Stimulated activated CD8-positive, alpha-beta memory T cell treated with anti-CD3 and anti-CD28 coated beads, Interleukin-4, amount 100 ng/mL, for 1 hour (primary cell): ENCODE measurements at places on chromosomes 6 and 20.

GRCh38 chr20:15318682-15319081, 981.3 kb upstream of the FLRT3 start:
- no peak for DNase-seq

GRCh38 chr20:35893942-35894341, 60.4 kb downstream of the SCAND1 start:
- no peak for DNase-seq

- no peak for DNase-seq
Measured at GRCh38 chr6:155276638-155277037, 12.8 kb downstream of the CLDN20 start.

- no peak for DNase-seq
Measured at GRCh38 chr6:143468026-143468425, 17.4 kb downstream of the PEX3 start.

DNA sequence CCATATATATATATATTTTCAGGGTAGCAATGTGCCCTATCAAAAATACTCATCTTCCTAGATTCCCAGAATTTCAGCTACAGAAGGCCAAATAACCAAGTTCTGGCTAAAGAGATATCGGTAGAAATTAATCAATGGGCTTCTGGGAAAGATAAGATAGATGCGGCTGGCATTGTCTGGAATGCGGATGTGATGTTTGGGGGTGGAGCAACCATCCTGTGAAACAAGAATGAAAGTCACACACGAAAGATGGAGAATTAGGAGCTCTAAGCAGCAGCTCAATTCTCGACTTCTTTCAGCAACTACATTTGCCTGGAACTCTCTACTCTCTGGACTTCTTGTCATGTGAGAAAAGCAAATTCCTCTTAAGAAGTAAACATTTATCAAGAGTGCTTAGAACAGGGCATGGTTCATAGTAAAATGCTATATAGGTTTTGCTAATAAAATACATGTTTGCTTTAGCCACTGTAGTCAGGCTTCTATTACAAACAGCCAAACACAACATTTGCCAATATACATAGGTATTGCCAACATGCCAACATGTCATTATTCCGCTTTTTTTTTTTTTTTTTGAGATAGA, 90.8 kb downstream of the CLIC5 start:
- no peak for DNase-seq

- DNase-seq, result no peak
Measured at GRCh38 chr6:12090714-12091113, 78.6 kb downstream of the HIVEP1 start.

GRCh38 chr6:20313051-20313450, 88.6 kb upstream of the E2F3 start:
- DNase-seq, result no peak

DNA sequence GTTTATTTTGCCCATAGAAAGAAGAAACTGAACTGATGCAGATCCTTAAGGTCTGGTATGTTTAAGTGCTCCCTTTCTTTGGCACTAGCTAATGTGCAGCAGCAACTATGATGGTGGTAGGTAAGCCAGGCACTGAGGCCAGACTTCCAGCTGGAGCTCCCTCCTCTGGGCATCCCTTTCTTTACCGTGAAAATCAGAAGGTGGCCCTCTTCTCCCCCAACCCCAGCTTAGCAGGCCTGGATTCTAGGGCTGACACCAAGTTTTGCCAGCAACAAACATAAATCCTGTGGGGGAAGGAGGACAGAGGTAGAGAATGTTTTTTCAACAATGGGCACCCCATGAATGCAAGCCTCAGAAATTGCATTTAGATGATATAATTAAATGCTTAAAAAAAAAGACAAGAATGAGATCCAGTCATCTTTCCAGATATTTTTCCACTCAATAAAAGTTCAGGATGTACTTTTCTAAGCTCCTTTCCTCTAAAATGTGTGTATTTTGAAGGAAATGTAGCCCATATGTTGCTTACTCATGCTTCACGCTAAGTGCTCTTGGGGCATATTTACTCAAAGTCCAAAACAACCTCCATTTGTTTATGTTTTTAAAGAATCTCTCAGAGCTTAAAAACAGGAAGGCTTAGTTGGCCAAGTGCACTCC, 123.9 kb upstream of the NXT1 start:
- DNase-seq, result no peak

DNA sequence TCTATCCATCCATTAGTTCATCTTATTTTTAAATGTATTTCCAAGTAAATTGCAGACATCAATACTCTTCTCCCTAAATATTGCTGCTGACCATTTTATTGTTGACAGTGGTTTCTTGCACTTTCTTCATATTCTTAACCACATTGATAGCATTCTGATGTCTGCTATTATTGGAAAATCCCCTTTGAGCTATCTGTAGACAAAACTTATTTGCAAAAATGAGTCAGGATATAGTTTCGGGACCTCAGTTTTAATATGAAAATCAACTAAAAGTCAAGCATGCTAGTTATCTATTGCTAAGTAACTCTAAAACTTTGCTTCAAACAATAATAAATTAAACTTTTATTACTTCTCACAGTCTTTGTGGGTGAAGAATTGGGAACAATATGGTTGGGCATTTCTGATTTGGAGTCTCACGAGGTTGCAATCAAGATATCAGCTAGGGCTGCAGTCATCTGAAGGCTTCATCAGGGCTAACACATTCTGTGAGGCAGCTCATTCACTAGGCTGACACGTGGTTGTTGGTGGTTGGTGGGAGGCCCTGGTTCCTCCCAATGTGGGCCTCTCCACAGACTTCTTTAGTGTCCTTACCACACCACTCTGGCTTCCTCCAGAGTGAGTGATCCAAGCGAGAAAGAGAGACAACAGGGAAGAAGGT, 32.7 kb downstream of the CD109 start:
- no peak for DNase-seq

GRCh38 chr6:148530394-148530953, 187.8 kb downstream of the SASH1 start:
- no peak for DNase-seq

GRCh38 chr20:44217342-44218092, 6.9 kb upstream of the OSER1 start:
- DNase-seq, result peak; percentile 36

- no peak for DNase-seq
Measured at GRCh38 chr6:117267054-117267347, 1.6 kb downstream of the VGLL2 start.

DNA sequence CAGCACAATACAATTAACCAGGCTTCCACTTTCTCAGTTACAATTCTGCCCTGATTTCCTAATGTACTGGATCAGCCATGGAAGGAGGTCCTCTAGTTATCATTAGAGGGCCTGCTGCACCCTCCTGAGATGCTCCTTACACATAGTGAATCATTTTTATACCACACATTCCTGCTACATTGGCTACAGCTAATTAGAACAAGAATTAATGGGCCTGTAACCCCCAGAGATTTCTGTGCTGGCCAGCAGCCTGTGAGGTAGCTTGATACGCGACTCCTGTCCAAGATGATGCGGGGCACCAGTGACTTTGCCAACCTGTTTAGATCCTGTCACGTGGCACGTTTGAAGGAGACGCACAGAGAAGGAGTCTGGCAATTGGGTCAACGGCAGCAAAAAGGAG, 422.8 kb downstream of the EPM2A start:
- DNase-seq, result no peak

GRCh38 chr20:38586181-38586525, 5.2 kb downstream of the ADIG start:
- DNase-seq, result no peak

DNA sequence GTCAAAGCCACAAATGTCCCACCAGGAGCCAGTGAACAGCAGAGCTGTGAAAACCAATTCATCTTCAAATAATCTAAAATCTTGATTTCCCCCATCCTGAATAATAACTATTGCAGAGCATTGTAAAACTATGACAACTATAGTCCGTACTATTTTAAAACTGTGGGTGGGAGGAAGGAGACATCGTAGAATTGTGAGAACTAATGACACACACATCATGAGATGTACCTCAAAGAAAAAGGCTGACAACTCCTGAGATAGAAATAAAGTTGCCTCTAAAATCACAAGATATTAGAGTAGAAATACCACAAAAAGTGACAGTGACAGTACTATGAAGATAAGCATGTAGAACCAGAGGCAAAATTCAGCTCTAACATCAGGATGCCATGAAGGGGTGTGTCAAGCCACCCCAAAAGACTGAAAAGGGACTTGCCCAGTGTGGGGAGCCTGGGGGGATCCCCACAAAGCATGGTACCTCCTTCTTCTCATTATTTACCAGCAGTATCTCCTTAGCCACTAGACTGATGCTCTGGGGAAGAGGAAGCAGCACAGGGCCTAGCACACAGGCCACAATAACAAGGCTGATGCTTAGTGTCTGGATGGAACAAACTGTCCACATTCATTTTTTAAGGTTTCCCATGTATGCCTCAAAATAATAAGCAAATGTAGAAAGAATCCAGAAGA, 13.4 kb downstream of the NAPB start:
- DNase-seq, result no peak

DNA sequence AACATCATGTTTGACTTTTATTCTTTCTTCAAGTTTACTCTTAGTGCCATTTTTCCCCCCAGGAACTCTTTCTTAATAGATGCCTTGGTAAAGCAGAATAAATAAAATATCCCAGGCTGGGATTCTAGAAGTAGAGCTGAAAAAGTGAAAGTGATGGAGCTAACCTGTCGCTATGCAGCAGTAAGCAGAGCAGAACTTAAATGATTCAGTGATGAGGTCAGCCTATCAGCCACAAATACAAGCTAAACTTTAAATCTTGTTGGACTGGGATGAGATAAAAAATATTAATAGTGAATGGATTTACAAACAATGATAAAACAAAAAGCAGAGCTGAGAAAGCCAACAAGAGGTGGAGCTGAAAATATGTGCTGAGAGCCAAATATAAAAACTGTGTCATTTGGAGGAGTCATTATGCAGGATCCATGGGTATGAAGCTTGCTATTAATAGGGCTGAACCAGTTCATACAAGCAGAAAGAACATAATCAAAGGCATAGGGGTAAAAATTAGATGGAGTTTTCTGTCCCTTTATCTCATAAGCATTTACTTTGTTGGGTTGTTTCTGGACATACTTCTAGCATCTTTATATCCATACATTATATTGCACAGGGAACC, 877.8 kb downstream of the EPHA7 start:
- no peak for DNase-seq

GRCh38 chr6:44867571-44868334, 460.4 kb upstream of the RUNX2 start:
- no peak for DNase-seq
